ENCODE measurements at places on chromosomes 2 and 18.

DNA sequence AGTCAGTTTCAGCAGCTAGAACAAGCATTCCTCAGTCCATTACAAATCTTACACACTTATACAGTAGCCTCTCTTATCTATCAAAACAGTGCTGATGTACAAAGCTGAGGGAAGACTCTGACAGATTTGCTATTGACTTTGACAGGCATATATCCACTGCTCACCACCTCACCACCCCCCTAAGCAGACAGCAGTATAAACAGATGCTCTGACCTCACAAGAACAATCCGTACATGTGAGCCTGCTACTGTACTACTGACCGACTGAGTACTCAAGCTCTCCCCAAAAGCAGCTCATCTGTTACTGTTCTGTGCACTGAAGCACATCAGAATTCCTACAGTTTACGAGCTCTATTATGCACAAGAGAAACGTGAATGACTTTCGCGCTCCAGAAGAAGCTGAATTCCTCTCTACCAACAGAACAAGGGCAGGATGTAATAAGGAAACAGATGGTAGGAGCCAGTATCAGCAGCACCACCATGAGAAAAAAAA, 95.6 kb upstream of the PDE1A start:
- DNase-seq: no peak

GRCh38 chr2:42246562-42246961, 77.4 kb downstream of the EML4 start:
- DNase-seq: no peak

- no peak for DNase-seq
These were observed 128.9 kb upstream of the HS6ST1 start for GRCh38 chr2:128447538-128447995.

GRCh38 chr2:159201360-159202063, 85.0 kb downstream of the WDSUB1 start:
- no peak for DNase-seq

DNA sequence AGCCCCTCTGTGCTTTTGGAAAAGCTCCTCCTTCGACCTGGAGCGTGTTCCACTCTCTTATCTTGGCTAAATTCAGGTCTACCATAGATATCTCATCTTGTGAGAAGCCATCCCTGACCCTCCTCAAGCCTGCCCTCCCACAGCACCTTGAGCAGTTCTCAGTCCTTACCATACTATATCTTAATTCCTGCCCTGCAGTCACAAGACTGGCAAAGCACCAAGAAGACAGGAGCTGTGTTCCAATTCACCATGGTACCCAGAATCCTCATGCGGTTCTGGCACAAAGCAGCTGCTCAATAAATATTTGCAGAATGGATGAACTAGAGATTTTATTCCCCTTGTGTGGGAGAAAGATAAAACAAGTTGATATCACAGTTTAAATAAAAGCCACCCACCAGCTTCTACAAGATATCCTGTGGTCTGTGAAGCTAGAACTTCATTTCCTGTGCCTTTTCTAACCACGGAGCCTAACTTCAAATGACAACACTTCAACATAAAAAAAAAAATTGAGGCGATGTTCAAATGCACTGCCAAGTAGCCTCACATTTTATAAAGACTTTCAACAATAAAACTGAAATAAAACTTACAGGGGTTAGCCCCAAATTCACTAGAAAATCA, 19.5 kb downstream of the MARCHF4 start:
- no peak for DNase-seq

- DNase-seq: no peak
These were observed 38.8 kb downstream of the BMP10 start for GRCh38 chr2:68832233-68832869.

DNA sequence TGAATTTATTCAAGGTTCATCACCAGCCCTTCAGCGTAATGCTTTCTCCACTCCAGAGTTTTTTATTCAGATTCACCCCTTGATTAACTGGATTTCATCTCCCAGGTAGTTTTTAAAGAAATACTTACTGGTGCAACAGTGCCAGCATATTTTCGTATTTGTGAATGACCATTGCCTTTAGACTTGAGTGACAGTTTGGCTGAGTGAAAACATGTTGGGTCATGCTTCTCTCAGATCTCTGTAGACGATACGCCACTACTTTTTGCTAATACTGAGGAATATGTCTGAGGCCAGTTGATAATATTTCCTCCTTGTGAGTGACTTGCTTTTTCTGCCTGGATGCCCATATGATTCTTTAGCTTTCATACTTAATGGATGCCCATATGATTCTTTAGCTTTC, 51.5 kb downstream of the CYP26B1 start:
- DNase-seq: no peak

DNA sequence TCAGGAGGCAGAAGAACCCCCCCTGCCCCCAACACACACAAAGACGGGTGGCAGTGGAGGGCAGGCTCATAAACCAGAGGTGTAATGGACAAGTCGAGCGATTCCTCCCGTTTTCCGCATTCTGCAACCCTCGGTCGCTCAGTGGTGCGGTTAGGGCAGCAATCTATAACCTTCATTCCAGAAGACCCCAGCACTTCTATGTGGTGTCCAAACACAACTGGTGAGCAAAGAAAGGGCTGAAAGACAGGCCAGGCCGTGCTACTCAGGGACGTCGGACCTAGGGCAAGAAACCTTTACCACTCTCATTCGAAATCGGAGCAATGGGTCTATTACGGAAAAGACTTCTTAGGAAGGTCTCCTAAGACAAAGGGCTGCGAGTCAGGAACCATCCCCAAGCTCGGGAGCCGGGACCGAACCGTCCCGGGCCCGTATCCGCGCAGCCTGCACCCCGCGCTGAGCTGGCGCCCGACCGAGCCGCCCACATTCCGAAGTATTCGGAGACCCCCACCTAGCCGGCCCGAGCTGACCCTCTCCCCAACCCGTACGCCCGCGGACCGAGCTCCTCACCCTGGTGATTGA, 568 bp downstream of the ARL5A start:
- DNase-seq: no peak

- no peak for DNase-seq
These were observed 42.8 kb downstream of the ATP6V1C2 start for GRCh38 chr2:10764096-10764785.

DNA sequence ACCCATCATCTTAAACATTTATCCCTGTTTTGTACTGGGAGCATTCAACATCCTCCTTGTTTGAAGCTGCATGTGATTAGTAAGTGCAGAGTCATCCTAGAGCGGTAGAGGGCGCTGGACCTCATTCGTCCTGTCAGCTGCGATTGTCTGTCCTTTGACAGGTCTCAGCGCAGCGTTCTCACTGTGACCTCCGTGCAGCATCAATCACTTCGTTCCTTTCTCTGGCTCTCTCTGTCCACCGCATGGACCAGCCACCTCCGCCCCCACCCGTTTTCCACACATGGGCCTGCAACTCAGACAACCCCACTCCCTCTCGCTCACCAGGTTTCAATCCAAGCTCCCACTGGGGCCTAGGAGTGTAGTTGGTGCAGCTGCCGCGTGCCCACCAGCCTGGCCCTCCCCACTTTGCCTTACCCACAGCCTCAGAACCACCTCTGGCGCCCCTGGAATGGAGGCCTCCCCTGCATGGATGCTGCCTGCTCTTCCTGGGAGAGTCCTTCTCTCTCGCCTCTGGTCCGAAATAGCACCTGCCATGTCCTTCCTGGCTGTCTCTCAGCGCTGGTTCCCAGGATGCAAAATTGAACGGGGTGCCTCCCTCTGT, 90.5 kb downstream of the NDUFA10 start:
- DNase-seq: no peak

- DNase-seq: peak; percentile 66
These were observed at the start of gene TBC1D8 for GRCh38 chr2:101151146-101151858. Gene TBC1D8, minus strand, starts transcription at chr2:101151382. Its CDS starts 129 bp downstream, at chr2:101151253.

GRCh38 chr2:42087137-42087856, 39.5 kb downstream of the PKDCC start:
- DNase-seq: no peak

DNA sequence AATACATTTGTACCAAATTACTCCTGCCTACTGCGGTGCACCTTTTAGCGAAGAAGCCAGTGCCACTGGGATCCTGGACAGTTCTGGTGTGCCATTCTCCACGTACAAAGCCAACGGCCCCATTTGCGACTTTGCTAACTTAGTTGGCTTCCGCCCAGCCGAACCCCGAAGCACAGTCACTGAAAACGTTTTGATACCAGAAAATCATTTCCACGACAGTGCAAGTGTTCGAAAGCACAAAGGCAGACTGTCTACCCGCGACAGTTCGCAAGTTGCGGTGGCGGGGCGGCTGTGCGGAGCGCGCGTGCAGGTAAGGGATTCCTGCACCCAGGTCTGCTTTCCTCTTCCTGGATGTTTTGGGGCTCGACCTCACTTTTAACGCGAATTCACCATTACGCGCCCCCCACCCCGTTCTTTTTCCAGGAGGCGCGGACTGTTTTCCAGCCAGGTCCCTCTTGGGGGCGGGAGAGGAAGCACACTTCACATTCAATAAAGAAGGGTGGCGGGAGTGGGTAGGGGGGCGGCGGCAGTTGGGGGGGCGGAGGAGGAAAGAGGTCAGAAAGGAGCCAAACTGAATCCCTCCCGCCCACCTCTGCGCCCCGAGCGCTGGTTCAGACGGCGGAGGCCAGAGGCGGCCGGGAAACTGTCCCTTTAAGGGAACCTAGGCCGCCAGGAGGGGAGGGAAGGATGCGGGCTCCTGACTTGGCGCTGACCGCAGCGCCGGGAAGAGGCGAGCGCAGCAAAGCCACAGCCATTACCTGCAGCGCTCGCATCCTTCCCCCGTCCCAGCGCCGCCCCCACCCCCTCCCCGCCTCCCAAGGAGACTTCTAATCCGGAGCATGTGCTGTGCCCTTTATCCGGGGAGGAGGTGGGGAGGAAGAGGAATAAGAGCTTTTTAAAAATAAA, 107.4 kb upstream of the KCTD1 start:
- no peak for DNase-seq

DNA sequence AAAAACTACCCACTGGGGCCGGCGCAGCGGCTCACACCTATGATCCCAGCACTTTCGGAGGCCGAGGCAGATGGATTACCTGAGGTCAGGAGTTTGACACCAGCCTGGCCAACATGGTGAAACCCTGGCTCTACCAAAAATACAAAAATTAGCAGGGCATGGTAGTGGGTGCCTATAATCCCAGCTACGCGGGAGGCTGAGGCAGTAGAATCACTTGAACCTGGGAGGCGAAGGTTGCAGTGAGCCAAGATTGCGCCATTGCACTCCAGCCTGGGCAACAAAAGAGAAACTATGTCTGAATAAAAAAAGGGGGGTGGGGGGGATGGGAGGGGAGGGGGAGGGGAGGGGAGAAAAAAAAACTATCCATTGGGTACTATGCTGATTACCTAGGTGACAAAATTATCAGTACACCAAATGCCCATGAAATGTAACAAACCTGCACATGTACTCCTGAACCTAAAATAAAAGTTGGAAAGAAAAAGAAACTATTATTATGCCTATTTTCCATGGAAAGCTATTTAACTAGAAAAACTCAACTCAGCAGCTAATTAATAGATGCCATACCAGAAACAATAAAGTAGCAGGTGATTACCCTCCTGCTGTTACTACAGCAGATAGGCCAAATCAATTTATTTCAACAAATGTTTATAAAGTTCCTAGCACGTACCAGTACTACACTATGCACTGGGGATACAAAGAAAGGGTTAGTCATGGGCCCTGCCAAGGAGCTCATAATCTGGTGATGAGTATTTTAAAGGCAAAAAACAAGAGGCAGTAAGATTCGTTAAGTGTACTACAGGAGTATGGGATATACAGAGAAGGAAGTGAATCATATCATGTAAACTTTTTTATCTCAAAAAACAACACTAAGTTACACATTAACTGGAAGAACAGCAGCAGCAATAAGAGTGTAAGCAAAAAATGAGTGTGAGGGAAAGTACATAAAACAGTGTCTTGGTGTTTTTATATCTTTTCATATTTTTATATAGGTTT, 112.8 kb upstream of the SLC39A10 start:
- DNase-seq: no peak

DNA sequence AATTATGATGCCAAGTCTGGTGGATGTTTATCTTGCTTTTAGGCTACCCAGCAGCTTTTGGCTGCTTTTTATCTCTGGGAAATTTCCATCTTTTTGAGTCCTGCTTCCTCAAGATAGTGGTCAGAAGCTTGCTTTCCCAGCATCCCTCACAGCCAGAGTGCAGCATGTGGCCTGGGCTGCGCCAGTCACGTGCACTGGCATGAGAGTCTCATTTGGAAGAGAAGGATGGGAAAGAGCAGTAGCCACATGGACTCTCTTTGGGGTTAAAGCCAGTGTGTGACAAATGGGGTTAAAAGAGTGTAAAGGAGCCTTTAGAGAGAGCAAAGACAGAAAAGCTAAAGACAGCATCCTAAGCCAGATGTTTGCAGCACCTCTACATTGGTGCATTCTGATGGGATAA, 12.7 kb downstream of the GPR39 start:
- DNase-seq: no peak

GRCh38 chr2:219551441-219552381, 7.9 kb downstream of the TMEM198 start:
- DNase-seq: no peak

DNA sequence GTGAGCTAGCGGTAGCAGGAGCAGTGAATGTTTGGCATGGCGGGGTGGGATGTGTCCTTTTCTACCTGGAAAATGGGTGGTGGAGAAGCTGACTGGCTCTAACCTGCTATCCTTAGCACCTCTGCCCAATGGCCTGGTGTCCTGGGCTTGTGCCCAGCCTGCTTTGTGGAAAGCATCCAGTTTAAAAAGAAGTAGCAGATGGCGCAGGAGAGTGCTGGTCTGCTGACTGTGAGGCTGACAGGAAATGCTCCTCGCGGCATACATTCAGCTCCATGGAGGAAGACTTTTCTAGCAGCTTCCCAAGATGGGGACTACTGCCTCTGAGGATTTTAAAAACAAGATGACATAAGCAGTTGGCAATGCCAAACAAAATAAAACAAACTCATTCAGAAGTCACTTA, 56.2 kb upstream of the LYPD6B start:
- no peak for DNase-seq

- DNase-seq: no peak
These were observed 54.7 kb downstream of the MDH1 start for GRCh38 chr2:63643486-63643885.

GRCh38 chr2:34093790-34094189, 494.7 kb upstream of the FAM98A start:
- DNase-seq: no peak

DNA sequence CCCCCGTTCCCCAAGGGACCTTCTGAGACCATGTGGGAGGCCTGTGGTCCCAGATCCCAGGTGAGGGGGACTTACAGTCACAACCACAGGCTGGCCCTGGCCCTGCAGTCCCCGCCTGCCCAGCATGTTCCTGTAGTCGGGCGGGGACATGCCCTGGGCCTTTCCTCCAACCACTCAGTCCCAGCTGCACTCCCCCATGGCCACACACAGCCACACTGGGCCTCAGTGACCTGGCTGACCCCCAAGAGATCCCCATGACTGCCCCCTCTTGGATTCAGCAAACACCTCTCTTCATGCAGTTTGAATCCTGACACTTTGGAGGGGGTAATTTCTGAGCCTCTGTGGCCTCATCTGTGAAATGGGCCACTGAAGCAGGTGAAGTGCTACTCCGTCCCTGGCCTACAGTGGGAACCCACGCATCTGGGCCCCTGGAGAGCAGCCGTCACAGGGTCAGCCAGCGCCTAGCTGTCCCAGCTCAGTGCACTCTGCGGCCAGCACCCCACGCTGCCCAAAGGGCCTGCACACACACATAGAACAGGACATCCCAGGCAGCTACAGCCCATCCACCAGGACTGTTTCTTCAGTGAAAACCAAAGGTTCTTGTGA, 12.7 kb upstream of the ARHGEF4 start:
- no peak for DNase-seq

Data from cortex of kidney (tissue), 1 donor.